ENCODE measurements at places on chromosomes 4 and X.

- DNase-seq: no peak
Measured at GRCh38 chr4:6916069-6916586, 6.5 kb downstream of the TBC1D14 start.

- DNase-seq: no peak
Measured at GRCh38 chr4:40244606-40245005, 47.8 kb downstream of the RHOH start.

DNA sequence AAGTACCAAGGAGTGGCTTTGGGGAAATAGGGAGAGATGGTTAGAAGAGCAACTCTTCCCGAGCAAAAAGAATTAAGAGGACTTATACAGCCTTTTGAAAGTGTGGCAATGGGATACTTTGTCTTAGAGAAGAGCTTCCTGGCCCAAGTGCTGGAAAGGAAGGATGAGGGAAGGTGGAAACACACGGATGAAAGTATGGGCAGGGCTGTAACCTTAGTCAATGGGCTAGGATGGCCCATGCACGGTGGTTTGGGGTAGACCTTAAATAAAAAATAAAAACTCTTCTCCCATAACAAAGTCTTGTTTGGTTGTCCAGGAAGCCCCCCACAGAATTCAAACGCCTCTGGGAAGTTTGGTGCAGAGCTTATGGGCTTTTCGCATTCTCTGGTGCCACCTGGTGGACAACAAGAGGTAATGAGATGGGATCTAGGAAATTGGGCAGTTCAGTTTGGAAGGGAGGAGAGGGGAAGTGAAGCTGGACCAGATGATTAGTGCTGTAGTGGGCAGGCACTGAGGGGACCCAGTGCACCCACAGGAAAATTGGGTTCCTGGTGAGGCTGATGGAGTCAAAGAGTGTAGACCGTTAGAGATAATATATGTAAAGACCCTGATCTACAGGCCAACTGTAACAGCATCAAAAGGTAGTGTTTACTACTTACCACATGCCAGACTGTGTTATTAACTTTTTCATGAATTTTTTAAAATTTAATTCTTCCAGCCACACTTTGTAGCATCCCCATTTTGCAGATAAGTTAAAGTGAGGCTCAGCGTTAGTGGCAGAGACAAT, 13.8 kb upstream of the ENOX2 start:
- DNase-seq: no peak

GRCh38 chr4:142512161-142512560, 333.9 kb downstream of the INPP4B start:
- DNase-seq: no peak

DNA sequence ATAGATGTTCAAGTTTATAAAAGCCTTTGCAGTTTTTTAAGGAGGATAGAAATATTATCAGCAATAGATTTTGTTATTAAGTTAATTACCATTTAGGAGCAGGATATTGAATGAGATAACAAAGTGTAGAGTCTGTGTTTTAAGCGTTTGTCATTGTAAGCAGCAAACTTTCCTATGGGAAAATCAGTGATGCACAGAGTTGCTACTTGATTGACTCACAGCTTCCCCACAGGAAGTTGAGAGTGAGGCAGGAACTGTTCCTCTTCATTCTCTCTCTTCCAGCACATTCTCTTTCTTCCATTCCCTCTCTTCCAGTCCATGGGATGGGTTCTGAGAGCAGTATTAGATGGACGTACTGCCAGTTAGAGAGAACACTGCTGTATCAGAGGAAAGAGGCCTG, 867.7 kb upstream of the AGA start:
- DNase-seq: no peak

- DNase-seq: no peak
Measured at GRCh38 chrX:137072396-137072795, 38.6 kb upstream of the GPR101 start.

GRCh38 chr4:104351706-104352105, 143.0 kb downstream of the CXXC4 start:
- DNase-seq: no peak

DNA sequence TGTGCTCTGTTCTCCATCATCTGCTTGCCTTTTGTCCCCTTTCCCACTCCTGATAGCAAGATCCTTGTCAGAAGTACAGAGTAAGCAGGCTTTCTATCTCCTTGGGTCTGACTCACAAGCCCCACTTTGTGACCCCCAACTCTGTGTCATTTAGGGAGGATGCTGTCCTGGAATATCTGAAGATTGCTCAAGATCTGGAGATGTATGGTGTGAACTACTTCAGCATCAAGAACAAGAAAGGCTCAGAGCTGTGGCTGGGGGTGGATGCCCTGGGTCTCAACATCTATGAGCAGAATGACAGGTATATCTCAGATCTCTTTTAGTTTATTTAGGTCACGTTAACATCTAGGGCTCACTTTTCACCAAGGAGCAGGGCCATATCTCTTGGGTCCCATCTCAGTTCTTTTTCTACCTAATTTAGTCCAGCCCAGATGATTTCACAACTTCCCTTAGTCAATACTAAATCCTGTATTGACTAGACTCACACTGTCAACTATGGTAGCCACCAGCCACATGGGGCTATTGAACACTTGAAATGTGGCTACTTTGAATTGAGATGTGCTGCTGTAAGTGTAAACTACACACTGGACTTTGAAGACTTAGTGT, 64.3 kb downstream of the MSN start:
- DNase-seq: no peak

- DNase-seq: no peak
Measured at GRCh38 chr4:124386163-124386562, 326.4 kb downstream of the ANKRD50 start.

- no peak for DNase-seq
Measured at GRCh38 chr4:62899646-62900364, 1509.4 kb downstream of the TECRL start.

DNA sequence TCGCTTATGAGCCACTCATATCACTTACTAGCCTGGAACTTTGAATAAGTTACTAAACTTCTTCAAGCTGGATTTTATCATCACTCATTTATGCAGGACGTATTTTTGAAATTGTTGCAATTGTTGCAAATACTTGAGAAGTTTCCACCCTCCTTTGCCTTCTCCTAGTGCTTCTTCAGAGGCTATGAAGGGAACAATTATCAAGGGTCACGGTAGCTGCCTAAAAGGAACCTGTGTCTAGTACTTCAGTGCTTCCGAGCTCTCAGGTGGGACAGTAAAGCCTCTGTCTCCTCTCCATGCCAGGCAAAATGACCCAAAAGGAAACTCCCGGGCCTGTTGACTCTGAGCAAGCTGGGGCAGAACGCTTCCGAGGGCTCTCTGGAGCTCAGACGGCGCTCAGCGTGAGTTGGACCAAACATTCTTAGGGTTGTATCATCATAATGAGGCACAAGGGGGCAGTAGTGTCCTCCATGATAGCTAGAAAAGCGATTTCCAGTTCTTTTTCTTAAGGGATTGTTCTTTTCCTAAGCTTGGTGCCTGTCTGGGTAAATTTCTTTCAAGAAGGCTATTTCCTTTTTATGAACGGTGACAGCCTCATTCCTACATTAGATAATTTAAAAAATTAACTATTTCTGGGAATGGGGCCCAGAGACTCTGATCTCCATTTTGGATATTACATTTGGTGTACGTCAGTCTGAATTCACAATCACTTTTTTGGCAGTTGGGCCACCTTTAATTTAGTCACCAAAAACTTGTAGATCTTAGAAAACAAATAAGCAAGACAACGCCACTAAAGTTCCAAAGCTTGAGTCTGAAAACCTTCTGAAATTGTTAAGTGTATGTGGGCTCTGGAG, 73.1 kb downstream of the PACRGL start:
- no peak for DNase-seq

Data from activated T-helper 1 cell treated with Interleukin-2 at 50 U/mL for 16 hours (primary cell).